ENCODE measurements at places on chromosomes 13 and 19.

DNA sequence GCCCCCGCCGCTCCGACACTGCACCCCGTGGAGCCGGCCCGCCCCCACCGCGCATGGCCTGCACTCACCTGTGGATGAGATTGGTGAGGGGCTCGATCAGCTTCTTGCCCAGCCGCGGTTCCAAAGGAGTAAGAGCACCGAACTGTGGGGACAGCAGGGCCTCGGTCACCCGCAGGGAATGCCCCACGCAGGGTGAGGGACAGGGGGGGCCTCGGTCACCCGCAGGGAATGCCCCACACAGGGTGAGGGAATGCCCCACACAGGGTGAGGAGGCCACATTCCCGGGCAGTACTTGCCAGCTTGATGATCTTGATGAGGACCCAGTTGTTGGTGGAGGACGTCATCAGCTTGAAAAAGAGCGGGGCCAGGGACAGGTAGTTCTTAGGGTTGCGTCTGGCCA is 22.3 kb downstream of the AP3D1 start:
- DNase-seq = no peak

- no peak for DNase-seq
Observed at GRCh38 chr13:111270765-111271698, 49.4 kb upstream of the TEX29 start.

DNA sequence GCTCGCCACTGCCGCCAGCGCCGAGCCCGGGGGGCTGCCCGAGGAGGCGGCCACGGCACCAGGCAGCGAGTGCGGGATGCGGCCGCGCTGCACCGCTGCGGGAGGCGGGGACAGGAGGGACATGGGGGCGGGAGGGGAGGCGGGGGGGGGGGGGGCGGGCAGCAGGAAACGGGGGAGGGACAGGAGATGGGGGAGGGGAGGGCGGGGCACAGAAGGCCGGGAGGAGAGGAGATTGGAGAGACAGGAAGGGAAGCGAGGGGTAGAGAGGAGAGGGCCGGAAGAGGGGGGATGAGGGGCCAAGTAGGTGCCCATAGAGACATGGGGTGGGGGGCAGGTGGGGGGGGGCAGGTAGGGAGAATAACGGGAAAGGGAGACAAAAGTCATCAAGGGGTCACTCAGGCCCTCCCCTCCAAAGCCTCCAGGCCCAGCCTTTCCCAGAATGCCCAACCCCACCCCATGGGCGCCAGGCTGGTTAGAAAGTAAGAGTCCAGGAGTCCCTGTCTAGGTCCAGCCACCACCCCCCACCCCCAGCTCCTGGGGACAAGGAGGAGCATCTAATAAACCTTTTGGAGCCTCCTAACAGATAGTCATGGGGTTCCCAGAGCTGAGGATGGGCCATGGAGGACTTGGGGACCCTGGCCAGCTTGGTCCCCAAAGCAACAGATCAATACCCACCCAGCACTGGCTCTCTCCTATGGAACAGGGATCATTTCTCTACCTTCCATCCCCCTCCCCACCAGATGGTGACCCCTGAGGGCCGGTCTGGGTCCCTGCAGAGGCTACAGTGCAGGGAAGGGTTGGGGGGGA is 9.5 kb downstream of the NR2F6 start:
- no peak for DNase-seq

GRCh38 chr13:65508745-65509144 is 1721.4 kb downstream of the PCDH9 start:
- DNase-seq = no peak

DNA sequence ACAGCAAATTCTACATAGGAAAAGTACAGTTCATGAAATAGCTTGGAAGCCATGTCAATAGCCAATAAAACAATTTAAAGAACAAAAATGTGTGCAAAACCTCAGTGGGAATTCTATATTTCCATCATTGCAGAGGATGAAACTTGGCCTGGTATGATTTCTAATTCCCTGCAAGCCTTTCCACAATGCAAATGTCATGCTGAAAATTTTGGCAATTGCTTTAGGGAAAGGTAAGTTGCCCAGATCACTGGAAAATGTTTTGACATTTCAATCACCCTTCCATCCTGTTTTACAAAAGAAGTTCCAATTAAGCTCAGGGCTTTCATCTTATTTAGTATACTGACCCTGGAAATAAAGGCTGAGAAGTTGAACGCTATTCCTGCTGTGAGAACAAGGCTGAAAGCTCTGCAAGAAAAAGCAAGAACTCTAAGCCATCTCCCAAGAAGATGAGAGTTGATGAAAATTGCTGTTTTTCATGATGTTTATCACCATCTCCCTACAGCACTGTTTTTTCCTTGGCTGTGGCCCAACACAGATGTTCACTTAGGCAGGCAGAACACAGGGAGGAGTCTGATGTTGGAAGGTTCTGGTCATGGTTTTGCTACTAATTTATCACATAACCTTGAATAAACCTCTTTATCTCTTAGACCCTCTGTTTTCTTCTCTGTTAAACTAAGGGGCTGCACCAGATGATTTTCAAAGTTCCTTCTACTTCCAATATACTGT is 263.7 kb downstream of the KCTD12 start:
- no peak for DNase-seq

DNA sequence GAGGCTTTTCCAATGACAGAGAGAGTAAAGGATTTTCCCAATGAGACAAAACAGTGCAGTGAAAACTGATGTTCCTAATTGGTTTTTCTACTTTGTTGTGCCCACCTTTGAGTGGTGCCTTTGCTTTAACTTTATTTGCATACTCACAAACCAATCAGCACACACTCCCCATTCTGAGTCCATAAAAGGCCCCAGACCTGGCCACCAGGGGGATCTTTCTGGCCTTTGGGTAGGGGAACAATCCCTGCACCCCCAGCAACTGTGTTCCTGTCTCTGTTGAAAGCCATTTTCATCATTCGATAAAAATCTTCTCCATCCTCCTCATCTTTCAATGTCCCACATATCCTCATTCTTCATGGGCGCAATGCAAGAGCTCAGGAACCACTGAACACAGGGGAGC is 252.8 kb downstream of the B3GLCT start:
- DNase-seq = no peak

- no peak for DNase-seq
Observed at GRCh38 chr19:32174386-32175113, 170.9 kb upstream of the ZNF507 start.

GRCh38 chr13:50526661-50527071 is 316.8 kb downstream of the DLEU7 start:
- no peak for DNase-seq

DNA sequence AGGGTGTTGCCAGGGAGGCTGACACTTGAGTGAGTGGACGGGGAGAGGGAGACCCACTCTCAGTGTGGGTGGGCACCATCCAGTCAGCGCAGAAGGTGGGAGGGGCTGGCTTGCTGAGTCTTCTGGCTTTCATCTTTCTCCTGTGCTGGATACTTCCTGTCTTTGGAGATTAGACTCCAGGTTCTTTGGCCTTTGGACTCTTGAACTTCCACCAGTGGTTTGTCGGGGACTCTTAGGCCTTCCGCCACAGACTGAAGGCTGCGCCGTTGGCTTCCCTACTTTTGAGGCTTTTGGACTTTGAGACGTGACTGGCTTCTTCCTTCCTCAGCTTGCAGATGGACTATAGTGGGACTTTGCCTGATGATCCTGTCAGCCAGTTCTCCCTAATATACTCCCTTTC is 4.3 kb upstream of the LENG8 start:
- DNase-seq = no peak

DNA sequence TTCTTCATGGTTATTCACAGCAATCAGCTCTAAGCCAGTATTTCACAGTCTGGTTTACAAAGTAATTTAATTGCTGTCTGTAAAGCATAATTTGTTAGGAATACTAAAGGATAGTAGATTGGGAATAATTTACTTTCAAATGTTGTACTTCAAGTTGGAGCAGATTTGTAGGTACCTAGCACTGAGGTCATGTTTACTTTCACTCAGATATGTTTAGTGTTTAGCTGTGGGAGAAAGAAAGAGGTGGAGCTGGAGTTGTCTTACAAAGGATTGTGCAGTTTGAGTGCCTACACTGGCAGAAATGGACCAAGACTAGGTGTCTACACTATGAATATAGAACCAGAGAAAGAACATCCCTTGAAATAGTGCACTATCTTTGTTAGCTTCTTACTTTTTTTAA is 464.6 kb downstream of the PCDH9 start:
- no peak for DNase-seq

- no peak for DNase-seq
Observed at GRCh38 chr19:38030686-38031422, 123.8 kb downstream of the SIPA1L3 start.

DNA sequence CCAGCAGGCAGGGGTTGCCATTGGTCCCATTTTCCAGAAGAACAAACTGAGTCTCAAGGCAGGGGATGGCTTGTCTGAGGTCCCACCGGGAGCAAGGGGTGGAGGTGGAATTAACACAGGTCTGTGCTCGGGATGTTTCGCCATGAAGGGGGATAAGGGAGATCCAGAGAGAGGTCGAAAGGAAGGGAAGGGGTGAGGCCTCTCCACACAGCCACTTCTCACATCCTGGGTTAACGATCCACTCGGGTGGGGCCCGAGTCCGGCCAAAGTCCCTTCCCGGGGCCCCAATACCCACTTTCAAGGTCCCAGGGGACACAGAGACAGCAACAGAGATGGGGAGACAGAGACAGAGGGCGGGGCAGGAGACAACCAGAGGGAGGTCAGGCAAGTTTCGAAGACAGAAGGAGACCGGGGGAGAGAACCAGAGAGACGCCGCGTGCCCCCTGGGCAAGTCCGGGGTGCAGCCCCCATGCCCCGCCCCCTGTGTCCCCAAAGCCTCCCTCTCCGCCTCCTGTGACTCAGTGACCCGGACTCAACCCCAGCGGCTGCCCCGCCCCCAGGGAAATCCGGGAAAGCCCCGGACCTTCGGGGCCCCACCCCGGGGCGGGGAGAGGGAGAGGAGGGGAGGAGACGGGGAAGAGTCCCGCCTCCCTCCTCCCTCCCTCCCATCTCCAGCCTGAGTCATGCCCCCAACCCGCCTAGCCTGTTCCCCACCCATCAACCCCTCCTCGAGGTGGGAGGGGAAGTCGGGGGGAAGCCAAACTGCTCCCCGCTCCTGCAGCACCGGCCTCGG is 1.4 kb upstream of the BCL3 start:
- DNase-seq = peak; percentile 91

GRCh38 chr13:77033717-77034302 is 6.9 kb upstream of the FBXL3 start:
- DNase-seq = no peak

- DNase-seq = no peak
Observed at GRCh38 chr13:93248627-93249047, 22.0 kb downstream of the GPC6 start.

DNA sequence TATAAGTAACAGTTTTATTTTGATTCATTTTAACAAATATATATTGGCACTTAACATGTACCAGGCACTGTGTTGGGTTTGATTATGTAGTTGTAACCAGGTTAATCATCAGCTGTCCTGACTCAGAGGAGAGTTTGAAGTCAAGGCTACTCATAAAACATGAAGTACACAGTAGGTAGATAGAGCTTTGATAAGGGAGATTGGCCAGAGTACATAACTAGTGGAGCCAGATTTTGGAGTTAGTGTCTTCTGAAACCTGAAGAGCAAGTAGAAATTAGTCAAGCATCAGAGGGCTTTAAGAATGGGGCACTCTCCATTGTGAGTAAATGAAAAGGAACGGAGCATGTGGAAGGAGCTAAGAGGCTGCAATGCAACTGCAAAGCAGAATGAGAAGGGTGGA is 333.9 kb downstream of the RFC3 start:
- DNase-seq = no peak

GRCh38 chr19:11416346-11417052 is 2.6 kb downstream of the RGL3 start:
- DNase-seq = no peak

DNA sequence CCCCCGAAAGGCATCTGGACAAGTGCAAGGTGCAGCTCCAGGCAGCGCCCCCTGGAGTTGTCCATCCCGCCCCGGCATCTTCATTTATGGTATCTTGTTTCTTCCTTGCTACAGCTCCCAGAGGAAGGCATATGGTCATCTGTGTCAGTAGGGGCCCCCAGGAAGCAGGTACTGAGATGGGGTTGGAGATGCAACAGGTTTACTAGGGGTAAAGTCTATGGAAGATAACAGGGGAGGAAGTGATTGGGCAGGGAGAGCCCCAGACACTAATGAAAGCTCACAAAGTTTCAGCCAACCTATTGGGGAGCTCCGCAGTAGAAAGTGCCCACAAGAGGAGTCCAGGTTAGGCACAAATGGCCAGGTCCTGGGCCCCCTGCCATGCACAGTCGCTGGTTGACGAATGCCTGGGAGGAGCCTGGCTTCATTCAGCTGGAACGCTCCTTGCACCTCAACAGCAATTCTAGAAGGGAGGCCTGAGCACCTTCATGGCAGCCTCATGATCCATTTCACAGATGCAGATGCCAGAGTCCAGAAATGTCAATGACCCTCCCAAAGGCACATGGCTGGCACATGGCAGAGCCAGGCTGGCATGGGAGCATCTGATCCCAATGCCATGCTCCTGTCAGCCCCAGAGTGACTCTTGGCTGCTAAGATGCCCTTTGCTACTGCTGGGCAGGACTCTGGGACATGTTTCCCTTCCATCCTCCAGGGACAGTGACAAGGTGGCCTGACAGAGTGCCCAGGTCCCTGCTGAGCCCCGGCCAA is 23.8 kb upstream of the PEPD start:
- DNase-seq = no peak

- DNase-seq = no peak
Observed at GRCh38 chr13:43360171-43360570, 336.8 kb downstream of the DNAJC15 start.

DNA sequence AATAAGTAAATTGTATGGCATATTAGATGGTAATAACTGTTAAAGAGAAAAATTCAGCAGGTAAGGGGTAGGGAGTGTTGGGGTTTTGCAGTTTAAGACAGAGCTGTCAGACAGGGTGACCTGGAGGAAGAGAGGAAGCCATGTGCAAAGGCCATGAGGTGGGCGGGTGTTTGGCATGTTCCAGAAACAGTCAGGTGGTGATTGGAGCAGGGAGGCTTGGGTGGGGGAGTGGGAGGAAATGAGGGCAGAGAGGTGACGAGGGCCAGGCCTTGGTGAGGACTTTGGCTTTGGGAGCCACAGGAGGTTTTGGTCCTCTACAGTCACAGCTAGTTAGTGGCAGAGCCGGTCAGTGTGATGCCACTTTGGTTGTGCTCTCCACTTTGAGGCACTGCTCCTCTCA is 20.1 kb downstream of the RYR1 start:
- no peak for DNase-seq

Data from stimulated activated CD4-positive, alpha-beta T cell treated with anti-CD3 and anti-CD28 coated beads, Interleukin-1b, Interleukin-23, amount 100 ng/mL, for 4 hours (primary cell).